ENCODE measurements at places on chromosomes 12 and 14.

GRCh38 chr12:96029826-96030225 is 5.6 kb downstream of the LTA4H start:
- DNase-seq, result no peak

- DNase-seq, result no peak
Observed at GRCh38 chr14:85865701-85866100, 335.8 kb downstream of the FLRT2 start.

DNA sequence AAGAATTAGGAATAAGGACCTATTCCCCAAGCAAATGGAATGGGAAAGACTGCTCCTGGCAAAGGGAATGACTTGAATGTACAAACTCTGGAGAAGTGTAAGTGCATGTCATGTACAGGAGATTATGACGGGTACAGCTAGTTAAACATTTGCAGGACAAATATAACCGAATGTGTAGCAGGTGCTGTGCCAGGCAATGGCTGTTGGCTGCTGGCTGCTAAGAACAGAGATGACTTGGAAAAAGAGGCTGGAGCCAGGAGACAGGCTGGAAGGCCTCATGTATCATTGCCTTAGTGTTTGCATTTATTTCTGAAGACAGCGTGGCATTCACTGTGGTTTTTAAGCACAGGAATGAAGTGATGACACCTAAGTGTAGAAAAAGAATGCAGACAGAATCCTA is 136.8 kb downstream of the TTC8 start:
- DNase-seq, result no peak

GRCh38 chr14:104087505-104087904 is 2.0 kb downstream of the ASPG start:
- DNase-seq, result no peak

DNA sequence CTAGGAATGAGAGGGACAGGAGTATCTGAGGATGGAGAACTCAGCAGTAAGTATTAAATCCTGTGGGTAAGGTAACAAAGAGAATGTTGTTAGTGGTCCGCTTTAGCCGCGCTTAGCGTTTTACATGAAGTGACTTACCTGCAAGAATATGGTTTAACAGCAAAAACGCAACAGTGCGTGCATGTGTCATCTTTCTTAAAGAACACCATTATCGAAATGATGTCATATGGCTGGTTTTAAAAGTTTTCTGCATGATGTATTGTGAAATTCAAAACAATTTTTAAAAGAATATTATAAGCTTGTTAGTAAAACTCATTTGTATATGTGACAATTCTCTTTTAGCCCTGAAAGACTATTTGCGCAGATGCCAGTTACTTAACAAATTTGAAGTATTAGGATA is 1.7 kb downstream of the LEMD3 start:
- DNase-seq, result no peak

GRCh38 chr12:58434726-58435125 is 485.6 kb downstream of the LRIG3 start:
- DNase-seq, result no peak

GRCh38 chr12:1660304-1661187 is 30.3 kb upstream of the ADIPOR2 start:
- no peak for DNase-seq

DNA sequence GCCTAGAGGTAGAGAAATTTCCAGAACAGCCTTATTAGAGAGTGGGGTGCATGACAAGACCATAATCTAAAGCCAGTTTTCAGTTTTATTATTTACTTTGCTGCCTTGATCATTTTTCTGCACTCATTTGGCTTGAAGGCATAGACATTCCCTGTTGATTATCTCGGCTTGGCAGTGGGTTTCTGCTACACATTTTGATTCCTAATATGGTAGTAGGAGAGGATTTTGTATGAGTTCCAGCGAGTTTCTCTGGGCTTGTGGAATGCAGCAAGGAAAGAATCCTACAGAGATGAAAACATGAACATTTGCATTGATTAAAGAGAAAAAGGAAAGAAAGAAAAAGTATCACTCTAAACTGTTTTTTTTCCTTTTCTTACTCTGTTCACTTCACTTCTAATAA is 281.2 kb downstream of the PAWR start:
- no peak for DNase-seq

GRCh38 chr12:52988898-52989297 is 17.4 kb upstream of the EIF4B start:
- no peak for DNase-seq

- DNase-seq, result no peak
Observed at GRCh38 chr12:132300789-132301722, 28.3 kb downstream of the GALNT9 start.

DNA sequence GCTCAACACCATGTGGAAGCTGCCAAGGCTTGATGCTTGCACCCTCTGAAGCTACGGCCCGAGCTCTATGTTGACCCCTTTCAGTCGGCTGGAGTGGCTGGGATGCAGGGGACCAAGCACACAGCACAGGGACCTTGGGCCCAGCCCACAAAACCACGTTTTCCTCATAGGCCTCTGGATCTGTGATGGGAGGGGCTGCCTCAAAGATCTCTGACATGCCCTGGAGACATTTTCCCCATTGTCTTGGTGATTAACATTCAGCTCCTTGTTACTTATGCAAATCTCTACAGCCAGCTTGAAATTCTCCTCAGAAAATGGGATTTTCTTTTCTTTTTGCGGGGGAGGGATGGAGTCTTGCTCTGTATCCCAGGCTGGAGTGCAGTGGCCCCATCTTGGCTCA is 46.3 kb downstream of the MON2 start:
- peak; percentile 51 for DNase-seq
